Stromal cell of bone marrow (primary cell): ENCODE measurements at places on chromosomes 16 and 17.

DNA sequence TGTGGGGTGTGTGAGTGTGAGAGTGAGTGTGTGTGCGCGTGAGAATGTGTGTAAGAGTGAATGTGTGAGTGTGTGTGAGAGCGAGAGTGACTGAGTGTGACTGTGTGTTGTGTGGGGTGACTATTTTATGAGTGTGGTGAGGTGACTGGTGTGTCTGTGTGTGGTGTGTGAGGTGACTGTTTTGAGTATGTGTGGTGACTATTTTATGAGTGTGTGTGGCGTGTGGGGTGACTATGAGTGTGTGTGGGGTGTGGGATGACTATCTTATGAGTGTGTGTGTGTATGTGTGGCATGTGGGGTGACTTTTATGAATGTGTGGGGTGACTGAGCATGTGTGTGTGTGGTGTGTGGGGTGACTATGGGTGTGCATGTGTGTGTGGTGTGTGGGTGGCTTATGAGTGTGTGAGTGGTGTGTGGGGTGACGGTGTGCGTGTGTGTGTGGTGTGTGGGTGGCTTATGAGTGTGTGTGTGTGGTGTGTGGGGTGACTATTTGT, 152.9 kb upstream of the PLCG2 start:
- DNase-seq, result no peak

DNA sequence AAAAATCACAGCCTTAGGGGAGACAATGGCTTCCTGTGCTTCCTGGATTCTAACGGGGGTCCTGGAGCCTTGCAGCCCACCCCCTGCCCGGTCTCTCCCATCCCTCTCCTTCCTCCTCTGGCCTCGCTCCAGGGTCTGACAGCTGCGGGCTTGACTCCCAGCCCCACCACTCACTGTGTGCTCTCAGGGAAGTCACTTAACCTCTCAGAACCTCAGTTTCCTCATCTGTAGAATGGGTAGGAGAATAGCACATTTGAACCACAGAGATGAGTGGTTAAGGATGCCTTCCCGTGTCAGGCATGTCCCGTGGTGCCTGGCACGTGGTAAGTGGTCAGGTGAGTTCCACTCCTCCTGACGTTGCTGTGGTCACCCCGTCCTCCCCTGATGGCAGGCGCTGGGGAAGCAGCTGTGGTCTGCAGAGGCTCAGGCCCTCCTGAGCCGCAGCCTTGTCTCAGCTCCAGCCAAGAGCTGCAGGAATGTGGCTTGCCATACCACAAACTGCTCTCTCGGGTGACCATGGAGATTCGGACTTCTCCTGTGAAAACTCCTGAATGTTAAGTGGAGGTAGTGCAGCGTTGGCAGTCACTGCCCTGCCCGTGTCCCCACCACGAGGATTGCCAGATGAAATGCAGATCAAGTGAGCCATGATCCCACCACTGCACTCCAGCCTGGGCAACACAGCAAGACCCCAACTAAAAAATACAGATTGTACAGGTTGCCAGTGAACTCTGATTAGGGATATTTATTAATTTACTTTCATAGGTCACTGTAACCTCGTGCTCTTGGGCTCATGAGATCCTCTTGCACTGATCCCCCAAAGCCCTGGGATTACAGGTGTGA, 85.7 kb downstream of the NT5M start:
- no peak for DNase-seq

GRCh38 chr16:60605176-60605575, 1431.1 kb downstream of the CDH8 start:
- no peak for DNase-seq

GRCh38 chr17:76556765-76557367, 17.0 kb downstream of the PRCD start:
- DNase-seq, result no peak

- no peak for DNase-seq
These were observed 30.1 kb downstream of the SNX11 start for GRCh38 chr17:48137656-48138055.
